Spinal cord (tissue), 10 donors: ENCODE measurements at places on chromosomes 1 and 21. TPM values are rescaled to one million over a fixed set of nuclear protein-coding genes. Genes with fewer than 3 reads are reported as not detected.

The TACSTD2 gene
- 0.20 TPM for total RNA-seq

The ADAMTS1 gene
- 20.5 TPM for total RNA-seq

The RAB42 gene
- total RNA-seq = 9.2 TPM

The NME7 gene
- 21.5 TPM for total RNA-seq

The GUCA2B gene
- total RNA-seq = not detected

The PGLYRP3 gene
- total RNA-seq = not detected

The PDZK1 gene
- 10.2 TPM for total RNA-seq

The ADAMTS5 gene
- total RNA-seq = 20.1 TPM

The C1orf74 gene
- total RNA-seq = 2.6 TPM

The CFHR4 gene
- total RNA-seq = 0.10 TPM

The CATSPERE gene
- 2.0 TPM for total RNA-seq

The PAX7 gene
- total RNA-seq = 2.0 TPM

The STMN1 gene
- total RNA-seq = 258 TPM

The BCL2L15 gene
- 0.59 TPM for total RNA-seq

The EPHA8 gene
- total RNA-seq = 1.8 TPM

The LHX8 gene
- total RNA-seq = not detected

The ARL8A gene
- 75.2 TPM for total RNA-seq

The GPX7 gene
- 85.6 TPM for total RNA-seq

The B3GALT2 gene
- 42.8 TPM for total RNA-seq

The OR2T33 gene
- total RNA-seq = not detected

The C1orf94 gene
- 0.40 TPM for total RNA-seq

The PDC gene
- not detected for total RNA-seq

The CHODL gene
- total RNA-seq = 74.2 TPM

The ZNF436 gene
- 53.4 TPM for total RNA-seq

The NFASC gene
- 88.2 TPM for total RNA-seq

The OPRD1 gene
- total RNA-seq = 0.28 TPM

The TMEM9 gene
- 94.4 TPM for total RNA-seq

The SLC25A34 gene
- total RNA-seq = 3.1 TPM

The CLIC6 gene
- 19.0 TPM for total RNA-seq

The ETNK2 gene
- 22.9 TPM for total RNA-seq

The PTGS2 gene
- total RNA-seq = 3.4 TPM
